Purkinje cell (primary cell): ENCODE measurements at places on chromosomes 16 and 17. TPM values are rescaled to one million over a fixed set of nuclear protein-coding genes. Genes with fewer than 3 reads are reported as not detected.

PGAP6 gene
- 0.07 and 0.27 TPM in 2 replicates for polyA plus RNA-seq

ABI3 gene
- polyA plus RNA-seq, result not detected in 2 replicates

ACSM2A gene
- not detected in 2 replicates for polyA plus RNA-seq

PRKAR1A gene
- polyA plus RNA-seq, result 228 and 247 TPM in 2 replicates

GGT6 gene
- not detected in 2 replicates for polyA plus RNA-seq

MYH2 gene
- polyA plus RNA-seq, result not detected in 2 replicates

KRT13 gene
- not detected in 2 replicates for polyA plus RNA-seq

PRCD gene
- 4.4 and 4.9 TPM in 2 replicates for polyA plus RNA-seq

C16orf96 gene
- not detected in 2 replicates for polyA plus RNA-seq

CES3 gene
- polyA plus RNA-seq, result 0.86 and 0.90 TPM in 2 replicates
